Fibroblast of villous mesenchyme (primary cell): ENCODE measurements at places on chromosomes 6 and 20. TPM values are rescaled to one million over a fixed set of nuclear protein-coding genes. Genes with fewer than 3 reads are reported as not detected.

- no peak for DNase-seq
Observed at GRCh38 chr6:82493467-82493866, 129.8 kb downstream of the TPBG start.

Gene VNN1
- under 0.01 TPM in 2 replicates for total RNA-seq

DNA sequence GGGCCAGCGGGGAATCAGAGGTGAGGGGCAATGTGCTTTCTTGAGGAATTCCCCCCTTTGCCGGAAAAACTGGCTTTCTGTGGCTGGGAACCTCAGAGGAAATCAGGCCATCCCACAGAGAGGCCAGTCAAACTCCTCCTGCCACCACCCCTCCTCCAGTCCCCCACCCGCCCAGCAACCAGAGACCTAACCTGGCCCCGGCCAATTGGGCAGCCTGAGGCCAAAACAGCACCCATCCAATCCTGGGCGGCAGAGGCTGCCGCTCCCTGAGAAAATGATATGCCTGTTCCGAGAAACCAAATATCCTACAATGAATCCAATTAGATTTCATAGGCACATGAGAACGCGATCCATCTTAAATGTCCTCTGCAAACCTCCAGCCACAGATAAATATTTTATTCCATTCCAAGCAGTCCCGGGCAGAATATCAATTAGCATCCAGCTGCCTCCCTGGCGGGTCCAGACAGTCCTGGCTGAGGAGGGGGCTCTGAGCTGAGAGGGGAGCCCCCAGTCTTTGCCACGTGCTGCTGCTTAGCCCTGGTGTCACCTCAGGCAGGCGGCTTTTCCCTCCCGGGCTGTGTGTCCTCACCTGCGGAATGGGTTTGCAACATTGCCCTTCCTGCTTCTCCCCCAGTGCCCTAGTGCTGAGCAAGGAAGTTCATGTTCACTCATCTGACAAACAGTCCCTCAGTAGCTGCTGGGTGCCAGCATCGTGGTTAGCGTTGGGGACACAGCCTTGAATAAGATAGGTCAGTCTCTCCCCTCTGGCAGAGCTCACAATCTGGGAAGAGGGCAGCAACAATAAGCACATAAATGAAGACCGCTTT is 95.0 kb downstream of the DLGAP4 start:
- DNase-seq = no peak

GRCh38 chr20:8161264-8162071 is 29.4 kb downstream of the PLCB1 start:
- no peak for DNase-seq

Gene MUC22
- total RNA-seq = not detected in 2 replicates

GRCh38 chr6:158939255-158940159 is 60.5 kb downstream of the RSPH3 start:
- no peak for DNase-seq

Gene PAX1
- under 0.01 TPM in 1 of 2 replicates, not detected in the other for total RNA-seq

GRCh38 chr20:38945012-38945411 is 17.1 kb upstream of the DHX35 start:
- DNase-seq = no peak

Gene SLC22A7
- not detected in 2 replicates for total RNA-seq

DNA sequence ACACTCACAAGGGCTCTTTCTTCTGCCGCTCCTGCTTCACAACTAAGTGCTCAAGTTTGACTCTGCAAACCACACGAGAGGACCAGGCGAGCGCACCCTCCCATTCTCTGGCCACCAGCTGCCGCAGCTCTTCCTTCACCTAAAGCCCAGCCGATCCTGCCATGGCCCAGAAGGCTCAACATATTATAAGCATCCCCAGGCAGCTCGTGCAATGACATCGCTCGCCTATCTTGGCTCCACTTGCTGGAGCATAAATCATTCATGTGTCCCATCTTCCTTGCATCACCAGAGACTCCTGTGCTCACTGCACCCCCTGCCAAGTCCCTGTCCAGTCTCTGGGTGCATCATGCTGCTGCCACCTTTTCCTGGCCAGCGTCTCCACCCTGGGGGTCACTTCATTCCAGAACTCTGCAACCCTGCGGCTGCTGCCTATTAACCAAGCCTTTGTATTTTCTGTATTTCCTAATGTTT is 59.0 kb downstream of the PSMG4 start:
- DNase-seq = no peak

Gene PRKN
- 2.2 and 4.2 TPM in 2 replicates for total RNA-seq

Gene CCDC170
- 1.6 and 3.9 TPM in 2 replicates for total RNA-seq

- peak; percentile 6 for DNase-seq
Observed at GRCh38 chr20:52779125-52779524, 193.0 kb upstream of the TSHZ2 start.

- DNase-seq = no peak
Observed at GRCh38 chr20:47316776-47317126, 39.7 kb downstream of the ZMYND8 start.

DNA sequence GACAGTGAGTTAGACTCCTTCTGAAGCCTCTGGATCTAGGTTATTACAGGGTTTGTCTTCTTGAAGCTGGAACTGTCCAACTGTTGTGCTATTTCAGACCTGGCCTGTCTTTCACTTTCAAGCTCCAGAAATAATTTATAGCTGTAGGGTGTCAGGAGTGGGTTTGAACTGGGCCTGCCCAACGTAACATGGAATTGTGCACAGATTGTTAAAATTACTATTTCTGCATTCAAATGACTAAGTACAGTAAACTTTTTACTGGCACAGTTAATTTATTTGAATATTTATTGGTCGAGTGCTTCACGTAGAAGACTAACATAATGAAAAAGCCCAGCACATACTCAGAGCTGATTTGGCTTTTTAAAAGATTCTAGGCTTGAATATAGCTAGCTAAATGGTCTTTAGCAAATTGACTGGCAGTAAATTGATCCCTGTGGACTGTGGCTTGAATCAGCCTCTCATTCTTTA is 74.3 kb downstream of the ARID1B start:
- DNase-seq = no peak

DNA sequence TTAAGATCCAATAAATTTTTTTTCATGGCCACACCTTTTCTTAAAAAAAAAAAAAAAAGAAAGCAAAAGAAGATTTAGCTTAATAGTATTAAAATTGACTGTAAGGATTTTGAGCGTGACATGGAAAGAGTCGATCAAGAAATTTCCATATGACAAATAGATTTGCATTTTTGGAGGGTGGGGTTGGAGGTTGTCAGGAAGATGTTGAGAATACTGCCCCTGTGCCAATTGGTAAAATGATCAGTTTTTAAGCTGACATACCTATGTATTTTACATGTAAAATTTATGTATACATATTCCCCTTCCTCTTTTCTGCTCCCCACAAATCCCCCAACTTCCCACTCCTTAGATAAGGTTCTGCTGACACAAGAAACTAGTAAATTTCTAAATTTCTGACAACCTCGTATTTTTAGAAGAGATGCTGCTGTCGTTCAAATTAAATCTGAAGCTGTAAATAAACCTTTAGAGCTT is 520.9 kb downstream of the CD83 start:
- DNase-seq = no peak

DNA sequence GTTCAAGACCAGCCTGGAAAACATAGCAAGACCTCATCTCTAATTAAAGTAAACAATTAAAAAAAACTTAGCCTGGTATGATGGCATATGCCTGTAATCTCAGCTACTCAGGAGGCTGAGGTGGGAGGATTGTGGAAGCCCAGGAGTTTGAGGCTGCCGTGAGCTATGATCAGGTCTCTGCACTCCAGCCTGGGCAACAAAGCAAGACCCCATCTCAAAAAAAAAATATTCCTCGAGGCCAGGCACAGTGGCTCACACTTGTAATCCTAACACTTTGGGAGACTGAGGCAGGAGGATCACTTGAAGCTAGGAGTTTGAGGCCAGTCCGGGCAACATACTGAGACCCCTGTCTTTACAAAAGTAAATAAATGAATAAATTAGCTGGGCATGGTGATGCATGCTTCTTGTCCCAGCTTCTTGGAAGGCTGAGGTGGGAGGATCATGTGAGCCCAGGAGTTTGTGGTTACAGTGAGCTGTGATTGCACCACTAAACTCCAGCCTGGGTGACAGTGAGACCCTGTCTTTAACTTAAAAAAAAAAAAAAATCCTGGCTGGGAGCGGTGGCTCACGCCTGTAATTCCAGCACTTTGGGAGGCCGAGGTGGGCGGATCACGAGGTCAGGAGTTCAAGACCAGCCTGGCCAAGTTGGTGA is 9.3 kb upstream of the C2 start:
- DNase-seq = peak; percentile 28

Gene TNFRSF6B
- 31.5 and 44.5 TPM in 2 replicates for total RNA-seq

GRCh38 chr6:1739680-1740079 is 130.0 kb downstream of the FOXC1 start:
- DNase-seq = no peak

Gene VARS1
- total RNA-seq = 60.0 and 73.1 TPM in 2 replicates

DNA sequence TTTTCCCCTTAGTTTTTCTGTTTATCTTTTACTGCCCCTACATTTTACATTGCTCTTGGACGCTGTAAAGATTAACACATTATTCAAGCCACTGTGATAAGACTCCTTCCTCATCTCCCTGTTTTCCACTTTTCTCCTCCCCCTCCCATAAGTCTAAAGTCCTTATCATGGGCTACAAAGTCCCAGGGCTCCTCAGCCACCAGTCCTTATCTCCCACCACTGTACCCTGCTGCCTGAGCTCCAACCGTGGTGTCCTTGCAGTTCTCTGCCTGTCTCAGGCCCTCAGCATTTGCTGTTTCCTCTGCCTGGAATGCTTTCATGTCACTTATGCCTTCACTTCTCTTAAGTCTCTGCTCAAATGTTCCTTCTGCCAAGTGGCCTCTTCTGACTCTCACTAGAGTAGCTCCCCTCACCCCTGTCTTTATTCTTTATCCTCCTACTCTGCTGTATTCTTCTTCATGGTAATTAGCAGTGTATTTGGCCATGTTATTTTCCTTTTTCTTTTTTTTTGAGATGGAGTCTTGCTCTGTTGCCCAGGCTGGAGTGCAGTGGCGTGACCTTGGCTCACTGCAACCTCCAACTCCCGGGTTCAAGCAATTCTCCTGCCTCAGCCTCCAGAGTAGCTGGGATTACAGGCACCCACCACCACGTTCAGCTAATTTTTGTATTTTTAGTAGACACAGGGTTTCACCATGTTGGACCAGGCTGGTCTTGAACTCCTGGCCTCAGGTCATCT is 10.8 kb upstream of the LATS1 start:
- DNase-seq = no peak

Gene PLCB1
- total RNA-seq = 19.0 and 35.4 TPM in 2 replicates
